ENCODE measurements at places on chromosomes 7 and 10.

GRCh38 chr10:60921633-60922032, 22.4 kb downstream of the RHOBTB1 start:
- DNase-seq, result no peak

- DNase-seq, result no peak
Observed at GRCh38 chr7:101465576-101466196, 103.0 kb downstream of the COL26A1 start.

DNA sequence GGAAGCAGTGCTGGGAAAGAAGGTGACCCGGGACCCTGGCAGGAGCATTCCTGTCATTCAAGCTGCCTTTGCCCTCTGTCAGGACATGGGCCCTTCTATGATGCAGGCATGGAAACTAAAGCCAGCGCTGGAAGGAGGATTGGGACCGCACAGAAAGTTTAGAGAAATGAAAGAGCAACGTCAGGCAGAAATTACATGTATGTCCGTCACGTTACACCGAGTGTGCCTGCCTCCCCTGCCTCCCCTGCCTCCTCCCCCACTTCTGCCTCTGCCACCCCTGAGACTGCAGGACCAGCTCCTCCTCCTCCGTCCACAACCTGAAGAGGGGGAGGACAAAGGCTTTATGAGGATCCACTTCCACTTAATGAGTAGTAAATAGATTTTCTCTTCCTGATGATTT, 13.9 kb upstream of the PWWP2B start:
- DNase-seq, result no peak

DNA sequence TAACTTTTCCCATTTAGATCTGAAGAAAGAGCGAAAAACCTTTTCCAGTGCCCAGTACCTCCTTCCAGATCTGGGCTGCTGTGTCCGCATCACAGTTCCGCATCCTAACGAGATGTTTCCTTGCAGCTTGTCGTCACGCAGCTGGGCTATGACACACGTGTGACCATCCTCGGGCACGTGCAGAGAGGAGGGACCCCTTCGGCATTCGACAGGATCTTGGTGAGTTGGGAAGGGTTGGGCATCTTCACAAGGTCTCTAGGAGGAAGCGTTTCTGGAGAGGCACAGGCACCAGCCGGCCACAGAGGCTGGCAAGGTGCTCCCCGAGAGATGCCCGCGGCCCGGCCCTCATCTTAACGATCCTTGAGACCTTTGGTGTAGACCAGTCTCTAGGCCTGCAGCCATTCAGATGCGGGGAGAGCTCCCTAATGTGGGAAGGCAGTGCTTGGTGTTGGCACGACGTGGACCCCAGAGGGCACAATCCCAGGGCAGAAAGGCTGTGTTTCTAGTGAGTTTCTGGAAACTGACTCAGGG, 41.3 kb downstream of the PFKP start:
- no peak for DNase-seq

- no peak for DNase-seq
Observed at GRCh38 chr10:117552701-117553141, 10.2 kb downstream of the EMX2 start.

GRCh38 chr7:112414855-112415490, 35.3 kb upstream of the IFRD1 start:
- no peak for DNase-seq
